ENCODE measurements at places on chromosomes 1 and 21. TPM values are rescaled to one million over a fixed set of nuclear protein-coding genes. Genes with fewer than 3 reads are reported as not detected.

- DNase-seq = no peak
Observed at GRCh38 chr21:34648739-34649297, 20.0 kb upstream of the CLIC6 start.

FAM78B gene
- 1.3 TPM for total RNA-seq

DNA sequence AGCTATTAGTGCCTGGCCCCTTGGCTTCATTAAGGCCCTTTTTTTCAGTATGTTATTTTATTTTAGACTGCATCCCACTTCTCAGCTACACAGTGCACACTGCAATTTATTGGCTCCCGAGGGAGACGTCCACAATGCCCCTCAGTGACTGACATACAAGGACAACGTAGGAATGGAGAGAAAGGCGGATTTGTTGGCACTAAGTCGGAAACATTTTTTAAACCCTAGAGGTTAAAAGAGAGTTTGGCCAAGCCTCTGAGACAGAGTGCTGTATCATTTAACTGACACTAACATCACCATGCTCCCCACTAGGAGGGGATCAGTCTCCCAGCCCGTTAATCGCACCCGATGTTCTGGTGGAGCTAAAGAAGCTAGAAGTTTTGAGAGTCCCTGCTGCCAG, 45.7 kb upstream of the FOXD3 start:
- DNase-seq = no peak

DNA sequence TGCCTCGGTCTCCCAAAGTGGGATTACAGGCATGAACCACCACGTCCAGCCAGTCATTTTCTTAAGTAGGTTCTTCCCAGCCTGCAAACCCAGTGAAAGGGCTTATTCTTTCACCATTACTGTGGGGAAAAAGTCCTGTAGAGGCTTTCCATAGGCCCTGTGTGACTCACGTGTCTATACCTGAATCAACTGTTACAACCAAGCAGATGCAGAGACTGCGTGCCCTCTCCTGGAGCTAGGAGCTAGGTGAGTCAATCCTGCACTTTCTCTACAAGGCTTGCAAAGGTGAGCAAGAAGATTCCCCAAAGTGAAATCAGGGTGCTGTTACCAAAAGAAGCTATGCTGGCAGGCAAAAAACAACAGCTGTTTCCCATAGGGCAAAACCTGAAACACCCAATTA, 13.8 kb upstream of the MPZL1 start:
- DNase-seq = no peak

- no peak for DNase-seq
Observed at GRCh38 chr1:86380257-86380861, 15.8 kb downstream of the ODF2L start.

DNA sequence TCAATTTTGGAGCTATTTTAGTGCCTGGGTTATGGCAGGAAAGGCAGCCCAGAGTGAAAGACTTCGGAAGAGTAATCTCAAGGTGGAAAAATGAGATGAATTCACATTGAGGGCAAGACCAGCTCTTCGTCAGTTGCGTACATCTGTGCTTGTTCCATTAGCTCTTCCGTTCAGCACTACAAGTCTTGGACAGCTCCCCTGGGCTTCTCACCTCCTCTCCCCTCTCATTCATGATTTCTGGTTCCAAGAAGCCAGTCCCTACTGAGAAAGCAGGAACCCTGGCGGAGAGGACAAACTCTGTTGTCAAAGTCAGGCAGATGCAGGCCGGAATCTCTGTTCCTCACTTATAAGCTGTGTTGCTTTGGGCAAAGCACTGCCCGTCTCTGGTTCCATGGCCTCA, 76.5 kb downstream of the ACTL8 start:
- DNase-seq = peak; percentile 62

DNA sequence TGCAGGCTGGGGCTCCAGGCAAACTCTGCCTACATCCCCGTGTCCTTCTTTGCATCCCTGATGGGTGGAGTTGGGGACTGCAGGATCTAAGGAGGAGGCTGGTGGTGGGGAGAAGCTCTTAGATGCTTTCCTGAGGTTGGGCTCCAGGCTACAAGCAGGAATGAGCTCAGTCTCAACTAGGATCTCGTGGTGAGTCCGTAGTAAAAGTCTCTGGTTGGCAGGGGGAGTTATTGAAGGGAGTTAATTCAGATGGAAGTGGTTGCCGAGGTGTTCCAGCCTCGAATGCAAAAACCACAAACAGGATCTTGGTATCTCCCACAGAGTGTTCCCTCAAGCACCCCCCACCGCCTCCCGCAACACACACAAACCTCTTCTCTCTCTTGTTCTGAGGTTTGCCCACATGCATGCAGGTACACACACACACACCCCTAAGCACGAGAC, 35.0 kb downstream of the TMCC2 start:
- DNase-seq = peak; percentile 20

GRCh38 chr1:245124644-245125043, 30.1 kb upstream of the KIF26B start:
- DNase-seq = no peak

Measured in endothelial cell (in vitro differentiated cells).